ENCODE measurements at places on chromosomes 1 and 21.

- no peak for DNase-seq
These were observed 30.5 kb downstream of the TBCE start for GRCh38 chr1:235397733-235398132.

- DNase-seq = peak; percentile 38
These were observed 21.0 kb downstream of the S100A10 start for GRCh38 chr1:151972542-151973248.

DNA sequence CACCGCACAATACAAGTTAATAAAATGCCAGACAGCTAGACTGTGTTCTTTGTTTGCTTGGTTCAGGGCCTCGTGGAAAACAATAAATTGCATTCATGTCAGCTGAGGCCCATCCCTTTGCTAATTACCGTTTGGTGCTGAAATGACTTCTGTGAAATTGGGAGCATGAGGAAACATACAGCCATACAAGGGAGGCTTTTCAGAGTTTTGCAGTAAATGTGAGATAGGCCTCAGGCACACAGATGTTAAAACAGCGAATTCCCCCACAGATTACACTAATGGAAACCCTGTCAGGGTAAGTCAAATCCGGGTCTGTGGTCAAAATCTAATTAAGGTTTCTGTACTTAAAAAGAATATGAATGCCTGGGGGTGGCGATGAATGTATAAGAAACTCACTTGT, 173.5 kb upstream of the LMO4 start:
- no peak for DNase-seq

- no peak for DNase-seq
These were observed 42.6 kb downstream of the KIRREL1 start for GRCh38 chr1:158035976-158036583.

DNA sequence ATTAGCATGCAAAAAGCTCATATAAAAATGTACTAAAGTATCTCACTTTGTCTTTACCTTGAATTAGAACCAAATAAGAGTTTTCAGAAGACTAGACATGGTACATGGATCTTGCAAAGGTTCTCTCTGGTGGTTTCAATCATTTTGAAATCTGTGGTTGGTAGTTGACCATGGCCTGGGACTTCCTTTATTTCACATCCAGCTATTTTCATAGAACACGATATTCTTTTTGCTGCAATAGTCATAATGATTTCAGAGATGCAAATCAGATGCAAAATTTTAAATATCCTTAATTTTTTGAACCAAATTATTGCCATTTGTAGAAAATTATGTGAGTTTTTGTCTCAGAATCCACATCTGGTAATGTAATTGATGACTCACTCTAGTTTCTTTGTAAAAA, 375.1 kb upstream of the ZP4 start:
- peak; percentile 28 for DNase-seq

GRCh38 chr1:221530791-221531190, 211.1 kb downstream of the DUSP10 start:
- DNase-seq = no peak

GRCh38 chr21:44368711-44369446, 15.5 kb downstream of the TRPM2 start:
- DNase-seq = no peak

GRCh38 chr1:201090541-201090940, 21.7 kb downstream of the CACNA1S start:
- DNase-seq = no peak

DNA sequence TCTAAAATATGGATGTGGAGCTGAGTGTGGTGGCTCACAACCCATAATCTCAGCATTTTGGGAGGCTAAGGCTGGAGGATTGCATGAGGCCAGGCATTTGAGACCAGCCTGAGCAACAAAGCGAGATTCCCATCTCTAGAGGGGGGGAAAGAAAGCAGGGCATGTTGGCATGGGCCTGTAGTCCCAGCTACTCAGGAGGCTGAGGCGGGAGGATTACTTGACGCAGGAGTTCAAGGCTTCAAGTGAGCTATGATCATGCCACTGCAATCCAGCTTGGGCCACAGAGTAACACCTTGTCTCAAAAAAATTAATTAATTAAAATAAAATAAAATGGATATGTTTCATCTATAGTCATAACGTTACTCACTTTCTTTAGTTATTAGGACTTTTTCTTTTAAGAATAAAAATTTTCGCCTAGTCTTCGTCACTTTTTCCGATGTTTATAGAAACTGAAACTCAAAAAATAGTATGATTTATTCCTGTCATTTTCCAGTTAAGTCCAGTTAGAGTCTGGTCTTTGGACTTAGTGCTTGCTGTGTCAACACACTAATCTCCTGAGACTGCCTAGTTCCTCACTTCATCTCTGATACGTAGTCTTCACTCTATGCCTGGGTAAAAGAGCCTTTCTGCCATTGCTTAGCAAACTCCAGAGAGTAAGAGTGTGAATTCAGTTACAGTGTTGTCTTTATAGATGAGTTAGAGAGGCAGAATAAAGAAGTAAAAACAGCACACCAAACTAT, 28.0 kb downstream of the IARS2 start:
- no peak for DNase-seq

DNA sequence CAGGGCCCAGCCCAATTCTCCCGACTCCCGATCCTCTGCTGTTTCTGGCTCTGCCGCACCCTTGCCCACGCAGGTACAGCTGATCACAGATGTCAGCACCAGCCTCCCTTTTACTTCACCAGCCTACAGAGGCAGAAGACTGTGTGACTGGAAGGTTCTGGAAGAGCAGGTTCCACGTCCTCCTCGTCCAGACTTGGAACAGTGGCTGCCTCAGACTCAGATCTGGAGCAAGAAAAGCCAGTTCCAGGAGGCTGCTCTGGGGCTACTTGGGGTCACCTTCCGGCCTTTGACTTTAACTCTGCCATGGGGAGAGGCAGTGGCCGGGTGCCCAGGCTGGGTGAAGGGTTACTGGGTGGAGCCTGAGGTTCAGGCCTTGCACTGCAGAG, 16.1 kb upstream of the KLHDC7A start:
- no peak for DNase-seq
